A549 treated with RU486 at 1 μM for 4 hours (cell line): ENCODE measurements at places on chromosomes 12 and 14. TPM values are rescaled to one million over a fixed set of nuclear protein-coding genes. Genes with fewer than 3 reads are reported as not detected.

KCNH3 gene
- 2.1 to 3.3 TPM (median 2.8 TPM) in 5 replicates for total RNA-seq

SLC41A2 gene
- total RNA-seq, result 17.1 to 27.0 TPM (median 22.0 TPM) in 5 replicates

NGB gene
- total RNA-seq, result not detected in 5 replicates

RTL1 gene
- 0.26 to 0.34 TPM (median 0.27 TPM) in 5 replicates for total RNA-seq

ACTR6 gene
- 11.1 to 34.0 TPM (median 25.6 TPM) in 5 replicates for total RNA-seq

KCNC2 gene
- not detected in 5 replicates for total RNA-seq

SERPINA10 gene
- total RNA-seq, result not detected in 5 replicates

GYS2 gene
- total RNA-seq, result not detected in 5 replicates

TMPO gene
- 63.2 to 111 TPM (median 92.8 TPM) in 5 replicates for total RNA-seq
